ENCODE measurements at places on chromosomes 1 and 21.

- H3K36me3 ChIP-seq = peaks cover 50% of the 10 kb centered on the region
- DNase-seq = no peak
- H3K4me3 ChIP-seq = no peak overlapping the region
- no peak overlapping the region for H3K27ac ChIP-seq
Measured at GRCh38 chr1:19308509-19308907, 3.4 kb downstream of the AKR7A2 start.

DNA sequence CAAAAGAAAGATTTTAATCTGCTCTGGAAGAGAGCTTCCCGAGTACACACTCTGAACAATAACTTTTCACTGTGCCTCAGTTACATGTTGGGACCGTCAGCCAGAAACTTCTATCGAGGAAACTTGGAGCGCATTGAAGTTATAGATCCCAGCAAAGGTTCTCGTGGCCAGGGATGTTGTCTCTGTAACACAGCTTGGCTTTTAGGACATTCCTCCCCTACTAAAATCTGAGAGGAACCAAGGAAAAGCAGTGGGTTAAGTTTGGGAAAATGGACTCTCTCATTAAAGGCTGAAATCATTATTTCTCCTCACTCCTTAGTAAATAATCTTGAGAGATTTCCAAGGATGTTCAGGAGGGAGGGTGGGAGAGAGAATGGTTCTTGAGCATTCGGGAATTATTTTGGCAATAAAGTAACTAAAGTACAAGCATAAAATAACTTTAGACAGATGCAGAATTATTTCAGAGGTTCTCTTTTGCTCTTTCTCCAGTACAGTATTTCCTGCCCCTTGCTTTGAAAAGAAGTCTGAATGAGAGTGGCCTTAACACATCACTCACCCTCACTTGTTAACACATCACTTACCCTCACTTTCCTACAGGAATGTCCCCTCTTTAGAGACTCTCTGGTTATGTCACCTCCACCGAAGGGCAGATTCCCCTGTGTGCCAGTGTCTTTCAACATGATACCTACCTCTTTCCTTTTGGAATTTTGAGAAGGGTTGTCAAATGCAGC is 1.8 kb upstream of the NFIA start:
- DNase-seq = no peak
- no peaks in the 10 kb centered on the region for H3K27me3 ChIP-seq
- H3K4me3 ChIP-seq = peak overlapping the region; percentile 86
- H3K36me3 ChIP-seq = no peaks in the 10 kb centered on the region
- peak overlapping the region; percentile 96 for H3K27ac ChIP-seq
- peaks cover 38% of the 10 kb centered on the region for H3K4me1 ChIP-seq

DNA sequence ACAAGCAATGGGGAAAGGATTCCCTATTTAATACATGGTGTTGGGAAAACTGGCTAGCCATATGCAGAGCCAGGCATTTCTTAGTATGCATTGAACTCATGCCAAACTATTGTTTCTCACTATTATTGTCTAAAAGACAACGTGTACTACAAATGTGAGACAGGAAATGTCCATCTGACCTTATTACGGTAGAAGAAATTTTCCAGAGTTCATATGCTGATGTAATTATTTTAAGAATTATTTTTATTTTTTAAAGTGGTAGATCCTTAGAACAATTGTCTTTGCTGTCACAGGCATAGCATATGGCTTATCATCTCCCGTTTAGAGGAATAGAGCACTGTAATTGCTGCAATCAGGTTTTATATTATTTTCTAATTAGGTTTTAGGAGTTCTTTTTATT is 75.2 kb upstream of the S1PR1 start:
- no peak overlapping the region for H3K4me3 ChIP-seq
- no peaks in the 10 kb centered on the region for H3K36me3 ChIP-seq
- DNase-seq = no peak
- no peaks in the 10 kb centered on the region for H3K27me3 ChIP-seq
- H3K27ac ChIP-seq = peak overlapping the region; percentile 76
- H3K4me1 ChIP-seq = peaks cover 8% of the 10 kb centered on the region

- H3K27ac ChIP-seq = no peak overlapping the region
- peaks cover 12% of the 10 kb centered on the region for H3K4me1 ChIP-seq
- no peak overlapping the region for H3K4me3 ChIP-seq
- no peaks in the 10 kb centered on the region for H3K36me3 ChIP-seq
Measured at GRCh38 chr1:110556471-110556807, 37.5 kb upstream of the KCNA10 start.

DNA sequence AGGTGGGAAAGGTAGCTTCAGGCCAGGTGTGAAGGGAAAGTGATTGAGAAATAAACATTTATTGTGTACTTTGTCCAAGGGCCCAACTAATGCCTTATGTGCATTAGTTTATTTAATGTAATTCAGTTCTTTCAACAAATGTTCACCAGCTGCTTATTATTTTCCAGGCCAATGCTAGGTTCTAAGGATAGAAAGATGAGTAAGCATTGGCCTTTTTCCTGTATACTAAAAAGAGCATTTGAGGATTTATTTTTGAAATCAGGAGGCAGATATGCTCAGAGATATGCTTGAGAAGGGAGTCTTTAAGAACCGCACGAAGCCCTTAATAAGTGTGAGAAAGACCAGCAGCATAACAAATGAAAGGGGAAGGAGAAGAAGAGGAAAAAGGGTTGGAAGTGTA is 32.0 kb downstream of the CLCA1 start:
- H3K36me3 ChIP-seq = no peaks in the 10 kb centered on the region
- no peaks in the 10 kb centered on the region for H3K4me1 ChIP-seq
- peak overlapping the region; percentile 88 for H3K27ac ChIP-seq
- H3K27me3 ChIP-seq = no peaks in the 10 kb centered on the region

DNA sequence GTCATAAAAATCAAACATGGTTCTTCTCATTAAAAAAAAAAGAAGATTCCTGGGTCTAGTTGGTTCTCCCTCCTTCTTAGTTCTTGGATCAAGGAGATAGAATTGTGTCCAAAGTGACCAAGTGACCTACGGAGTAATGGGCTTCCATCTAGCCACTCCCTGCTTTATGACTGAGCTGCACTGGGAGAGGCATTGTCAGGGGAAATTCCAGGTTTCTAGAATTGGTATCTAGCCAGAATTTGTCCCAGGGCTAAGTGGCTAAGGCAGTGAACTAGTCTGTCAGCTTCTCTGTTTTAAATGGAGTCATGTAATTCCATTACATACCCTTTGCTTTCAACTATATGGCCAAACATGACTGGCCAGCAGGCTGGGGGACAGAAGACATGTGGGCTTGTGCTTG is 40.1 kb upstream of the ERG start:
- DNase-seq = no peak
- no peaks in the 10 kb centered on the region for H3K4me1 ChIP-seq
- H3K27me3 ChIP-seq = no peaks in the 10 kb centered on the region

DNA sequence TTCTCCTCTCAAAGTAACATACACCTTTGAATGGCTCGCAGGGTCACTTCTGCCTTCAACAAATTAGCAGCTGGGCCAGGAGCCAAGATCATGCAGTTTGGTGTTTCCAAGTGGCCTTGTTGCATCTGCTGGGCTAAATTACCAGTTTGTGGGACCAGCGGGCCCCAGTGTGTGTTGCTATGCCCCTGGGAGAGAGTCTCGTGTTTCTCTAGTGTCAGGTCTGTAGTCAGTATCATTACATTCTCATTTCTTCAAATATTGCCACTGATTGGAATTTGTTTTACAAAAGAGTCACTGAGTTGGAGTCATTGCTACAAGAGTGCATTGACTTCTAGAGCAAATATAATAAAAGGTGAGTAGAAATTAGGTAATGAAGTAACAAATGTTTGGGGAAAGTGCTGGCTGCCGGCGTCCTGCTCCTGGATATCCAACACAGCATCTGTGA is 35.5 kb downstream of the RHOU start:
- no peak overlapping the region for H3K4me3 ChIP-seq
- H3K36me3 ChIP-seq = no peaks in the 10 kb centered on the region
- H3K27me3 ChIP-seq = no peaks in the 10 kb centered on the region
- H3K4me1 ChIP-seq = no peaks in the 10 kb centered on the region
- no peak overlapping the region for H3K27ac ChIP-seq

GRCh38 chr1:206828061-206828460 is 37.4 kb upstream of the IL20 start:
- no peak for DNase-seq
- no peak overlapping the region for H3K4me3 ChIP-seq
- peaks cover 6% of the 10 kb centered on the region for H3K4me1 ChIP-seq
- H3K36me3 ChIP-seq = no peaks in the 10 kb centered on the region

DNA sequence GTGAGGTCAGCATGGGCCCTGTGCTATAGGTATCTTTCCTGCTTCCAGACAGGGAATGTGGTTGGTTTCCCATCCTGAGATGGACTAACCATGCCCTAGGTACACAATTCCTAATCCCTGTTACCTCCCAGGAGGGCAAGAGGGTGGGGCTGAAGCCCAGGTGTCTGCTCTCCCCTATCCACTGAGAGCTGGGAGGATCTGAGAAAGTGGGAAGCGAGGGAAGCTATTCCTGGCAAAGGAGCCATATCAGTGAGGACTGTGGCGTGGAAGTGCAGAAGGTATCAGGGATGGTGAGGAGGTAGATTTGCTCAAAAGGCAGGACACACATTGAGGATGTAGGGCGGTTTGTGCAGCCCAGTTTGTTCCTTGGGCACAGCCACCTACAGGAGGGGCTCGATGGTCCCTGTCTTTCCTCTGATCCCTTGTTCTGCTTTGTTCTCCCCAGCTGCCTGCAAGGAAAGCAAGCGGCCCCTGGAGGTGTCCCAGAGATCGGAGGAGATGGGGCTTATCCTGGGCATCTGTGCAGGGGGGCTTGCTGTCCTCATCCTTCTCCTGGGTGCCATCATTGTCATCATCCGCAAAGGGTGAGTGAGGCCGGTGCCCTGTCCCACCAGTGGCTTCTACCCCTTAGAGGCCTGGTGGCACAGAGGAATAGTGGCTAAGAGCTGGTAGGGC is 48.1 kb downstream of the PTPRU start:
- H3K4me3 ChIP-seq = no peak overlapping the region
- no peaks in the 10 kb centered on the region for H3K4me1 ChIP-seq
- DNase-seq = no peak
- no peaks in the 10 kb centered on the region for H3K27me3 ChIP-seq
- peaks cover 4% of the 10 kb centered on the region for H3K36me3 ChIP-seq

DNA sequence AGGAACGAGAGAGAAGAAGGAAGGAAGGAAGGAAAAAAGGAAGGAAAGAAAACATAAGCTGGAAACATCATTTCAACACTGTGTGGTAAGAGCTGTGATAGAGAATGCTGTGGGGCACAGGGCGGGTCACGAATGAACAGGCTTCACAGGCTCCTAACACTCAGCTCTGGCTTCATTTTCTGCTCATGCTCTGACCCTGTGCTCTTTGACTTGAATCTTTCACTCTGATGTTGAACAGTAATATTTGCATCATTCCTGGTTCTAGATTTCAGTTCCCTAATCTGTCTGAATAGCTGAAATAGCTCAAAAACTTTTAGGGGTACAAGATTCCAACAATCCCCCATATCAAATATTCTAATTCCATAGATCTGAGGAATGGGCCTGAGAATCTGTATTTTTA is 207.3 kb downstream of the LHX8 start:
- no peaks in the 10 kb centered on the region for H3K36me3 ChIP-seq
- H3K27ac ChIP-seq = no peak overlapping the region
- H3K27me3 ChIP-seq = no peaks in the 10 kb centered on the region
- H3K4me1 ChIP-seq = no peaks in the 10 kb centered on the region
- DNase-seq = no peak
- no peak overlapping the region for H3K4me3 ChIP-seq

- no peaks in the 10 kb centered on the region for H3K4me1 ChIP-seq
- no peak overlapping the region for H3K4me3 ChIP-seq
- H3K27me3 ChIP-seq = no peaks in the 10 kb centered on the region
- no peak overlapping the region for H3K27ac ChIP-seq
- peaks cover 31% of the 10 kb centered on the region for H3K36me3 ChIP-seq
Measured at GRCh38 chr1:113940365-113941244, 11.5 kb downstream of the HIPK1 start.

- H3K4me3 ChIP-seq = no peak overlapping the region
- no peak overlapping the region for H3K27ac ChIP-seq
- H3K4me1 ChIP-seq = no peaks in the 10 kb centered on the region
- DNase-seq = no peak
- no peaks in the 10 kb centered on the region for H3K27me3 ChIP-seq
Measured at GRCh38 chr1:61000327-61000726, 82.0 kb upstream of the NFIA start.

DNA sequence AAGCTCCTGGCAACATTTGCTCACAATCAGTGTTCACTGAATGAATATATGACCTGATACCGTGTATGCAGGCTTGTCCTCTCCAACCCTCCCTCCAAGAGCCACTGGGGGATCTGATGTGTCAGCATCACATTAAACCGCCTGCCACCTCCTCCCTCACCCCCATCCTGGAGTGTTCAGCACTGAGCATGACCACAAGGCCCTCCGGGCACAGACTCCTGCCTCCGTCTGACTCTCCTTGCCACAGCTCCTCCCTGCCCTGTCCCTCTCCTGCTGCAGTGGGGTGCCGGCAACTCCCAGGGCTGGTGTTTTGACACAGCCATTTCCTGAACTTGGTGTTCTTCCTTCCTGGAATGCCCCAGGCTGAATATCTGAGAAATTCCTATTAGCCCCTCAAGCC is 136.7 kb downstream of the FCRL5 start:
- no peak for DNase-seq
- H3K4me3 ChIP-seq = no peak overlapping the region
- H3K27ac ChIP-seq = no peak overlapping the region
- no peaks in the 10 kb centered on the region for H3K36me3 ChIP-seq
- H3K27me3 ChIP-seq = no peaks in the 10 kb centered on the region

DNA sequence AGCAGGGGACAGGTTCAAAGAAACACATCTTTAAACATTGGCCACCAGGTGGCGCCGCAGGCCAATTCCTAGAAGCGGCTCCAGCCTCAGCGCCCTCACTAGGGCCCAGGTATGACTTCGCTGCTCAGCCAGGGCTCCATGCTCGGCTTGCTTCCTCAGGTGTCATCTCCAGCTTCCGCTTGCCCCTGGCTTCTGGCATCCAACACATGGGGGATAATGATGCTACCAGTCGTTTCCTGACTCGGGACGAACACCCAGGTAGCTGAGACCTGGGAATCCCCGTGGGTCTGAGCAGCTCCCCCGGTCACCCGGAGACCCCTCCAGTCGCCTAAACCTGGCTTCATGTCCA is 8.5 kb upstream of the MEX3A start:
- H3K4me3 ChIP-seq = no peak overlapping the region
- H3K36me3 ChIP-seq = no peaks in the 10 kb centered on the region
- peak overlapping the region; percentile 32 for H3K27ac ChIP-seq
- peaks cover 29% of the 10 kb centered on the region for H3K4me1 ChIP-seq

DNA sequence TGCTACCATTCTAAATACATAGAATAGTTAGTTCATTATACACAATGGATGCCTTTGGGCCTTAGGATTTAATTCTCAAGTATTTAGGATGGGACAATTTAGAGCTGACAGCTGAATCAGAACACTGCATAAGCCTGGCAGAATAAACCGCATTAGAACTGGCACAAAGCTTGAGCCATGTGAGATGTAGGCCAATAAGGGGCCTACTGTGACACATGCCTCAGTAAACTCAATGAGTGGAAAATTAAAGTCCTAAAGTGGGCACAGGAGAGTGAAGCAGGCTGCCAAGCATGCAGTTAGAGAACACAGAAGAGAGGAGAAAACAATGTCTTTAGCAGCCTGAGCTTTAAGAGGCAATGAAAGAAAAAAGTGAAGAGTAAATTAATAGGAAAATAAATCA is 24.3 kb downstream of the SCYL3 start:
- H3K4me1 ChIP-seq = no peaks in the 10 kb centered on the region
- H3K4me3 ChIP-seq = no peak overlapping the region
- no peaks in the 10 kb centered on the region for H3K27me3 ChIP-seq
- H3K36me3 ChIP-seq = peaks cover 100% of the 10 kb centered on the region
- DNase-seq = no peak
